SJCRH30 (cell line): ENCODE measurements at places on chromosomes 12 and 14.

GRCh38 chr12:117587631-117588287 lies 226.3 kb upstream of the NOS1 start:
- peak; percentile 62 for DNase-seq

DNA sequence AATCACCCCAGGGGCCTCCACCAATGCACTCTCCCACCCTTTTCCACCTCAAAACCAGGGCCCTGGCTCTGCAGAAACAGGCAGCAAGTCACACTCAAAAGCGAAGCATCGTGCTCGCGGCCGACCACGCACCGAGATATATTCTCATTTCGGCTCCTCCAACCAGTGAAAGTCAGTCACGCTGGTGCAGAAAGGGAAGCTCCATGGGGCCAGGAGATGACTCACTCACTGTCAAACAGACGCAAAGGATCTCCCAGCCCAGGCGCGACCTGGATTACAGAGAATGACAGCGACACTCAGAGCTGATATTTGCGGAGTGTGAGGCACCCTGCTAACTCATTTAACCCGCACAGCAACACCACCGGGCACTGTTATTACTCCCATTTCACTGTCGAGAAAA lies 173.6 kb downstream of the CALM1 start:
- DNase-seq: no peak

- no peak for DNase-seq
Measured at GRCh38 chr14:98733536-98733935, 538.5 kb downstream of the BCL11B start.

- DNase-seq: no peak
Measured at GRCh38 chr12:104057771-104058197, 6.5 kb upstream of the HCFC2 start.

DNA sequence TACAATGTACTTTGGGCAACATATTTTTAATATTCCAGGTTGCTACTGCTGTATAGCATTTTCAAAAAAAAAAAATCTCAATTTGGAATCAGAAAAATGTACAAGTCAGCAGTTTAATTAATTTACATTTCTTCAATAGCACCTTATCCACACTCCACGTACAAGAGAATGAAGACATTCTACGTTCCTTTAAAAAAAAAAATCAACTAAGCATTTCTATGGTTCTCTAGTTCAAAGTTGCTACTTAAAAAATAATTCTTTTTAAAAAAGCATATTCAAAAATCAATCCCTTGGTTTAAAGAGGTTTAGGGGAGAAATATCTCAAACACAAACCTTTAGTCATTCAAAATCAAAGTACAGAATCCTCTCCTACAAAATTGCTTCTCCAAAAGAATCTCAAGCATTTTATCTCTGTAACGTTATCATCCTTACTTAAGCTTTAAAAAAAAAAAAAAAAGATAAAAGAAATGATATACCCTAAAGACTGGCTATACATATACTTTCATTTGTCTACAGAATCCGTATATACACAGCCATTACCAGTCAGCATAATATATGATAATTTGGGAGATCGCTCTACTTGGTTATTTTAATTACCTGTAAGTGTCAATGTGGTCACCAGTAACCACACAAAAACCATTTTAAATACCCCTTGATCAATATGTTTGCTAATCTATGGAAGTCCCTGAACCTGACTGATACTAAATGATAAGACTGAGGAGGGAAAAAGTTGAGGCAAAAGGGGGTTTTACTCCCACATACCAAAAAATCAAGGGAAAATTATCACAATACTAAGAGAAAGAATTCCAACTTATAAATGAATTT lies 2.7 kb downstream of the MED13L start:
- DNase-seq: no peak

- DNase-seq: peak; percentile 92
Measured at GRCh38 chr14:74326369-74327152, 21.7 kb upstream of the VRTN start.

DNA sequence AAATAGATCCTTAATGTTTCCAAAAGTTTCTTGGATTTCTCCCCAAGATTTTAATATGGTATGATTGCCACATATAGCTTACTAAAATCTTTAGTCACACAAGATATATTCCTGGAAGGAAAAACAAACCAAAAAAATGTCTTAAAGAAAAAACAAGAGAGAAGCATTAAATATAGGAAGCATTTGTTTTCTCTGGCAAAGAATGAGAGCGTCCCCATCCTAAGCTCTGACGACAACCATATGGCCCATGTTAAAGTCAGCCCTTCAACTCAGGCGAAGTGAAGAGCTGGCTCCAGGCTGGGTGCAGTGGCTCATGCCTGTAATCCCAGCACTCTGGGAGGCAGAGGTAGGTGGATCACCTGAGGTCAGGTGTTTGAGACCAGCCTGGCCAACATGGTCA lies 35.6 kb downstream of the GCH1 start:
- no peak for DNase-seq

- no peak for DNase-seq
Measured at GRCh38 chr12:96520767-96521166, 31.4 kb downstream of the CFAP54 start.
